ENCODE measurements at places on chromosomes 6 and 20.

- no peak for DNase-seq
Measured at GRCh38 chr6:169880516-169880915, 129.1 kb downstream of the ERMARD start.

- no peak for DNase-seq
Measured at GRCh38 chr6:144055121-144055931, 40.0 kb downstream of the SF3B5 start.

- no peak for DNase-seq
Measured at GRCh38 chr20:20371083-20371482, 3.2 kb downstream of the INSM1 start.

DNA sequence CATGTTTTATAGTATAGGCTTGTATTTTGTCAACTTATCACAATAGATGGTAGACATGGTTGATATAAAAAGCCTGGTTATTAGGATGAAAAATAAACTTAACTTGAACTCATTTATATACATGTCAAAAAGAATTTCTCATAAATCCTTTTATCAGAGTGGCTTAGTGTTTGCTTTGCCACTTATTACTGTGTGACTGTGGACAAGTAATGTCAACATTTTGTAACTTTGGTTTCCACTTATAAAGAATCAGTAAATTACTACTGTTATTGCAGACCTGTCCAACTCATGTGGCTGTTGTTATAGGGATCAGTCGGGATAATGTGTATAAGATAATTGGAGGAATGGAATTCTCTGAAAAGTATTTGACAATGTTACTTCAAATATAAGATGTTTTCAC is 894.8 kb upstream of the FLRT3 start:
- DNase-seq = no peak

GRCh38 chr20:38113401-38114325 is 51.4 kb downstream of the TGM2 start:
- DNase-seq = no peak

- DNase-seq = no peak
Measured at GRCh38 chr6:51265426-51265825, 446.8 kb downstream of the TFAP2B start.

DNA sequence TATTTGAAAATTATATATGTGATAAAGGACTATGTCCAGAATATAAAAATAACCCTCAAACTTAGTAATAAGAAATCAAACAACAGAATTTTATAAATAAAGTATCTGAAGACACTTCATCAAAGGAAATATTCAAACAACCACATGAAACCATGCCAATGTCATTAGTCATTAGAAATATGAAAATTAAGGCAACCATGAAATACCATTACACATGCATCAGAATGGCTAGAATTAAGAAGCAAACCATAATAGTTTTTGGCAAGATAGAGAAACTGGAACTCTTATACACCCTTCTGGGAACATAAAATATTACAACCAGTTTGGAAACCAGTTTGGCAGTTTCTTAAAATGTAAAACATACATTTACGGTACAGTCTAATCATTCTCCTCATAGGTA is 137.2 kb upstream of the ADGRB3 start:
- DNase-seq = no peak

DNA sequence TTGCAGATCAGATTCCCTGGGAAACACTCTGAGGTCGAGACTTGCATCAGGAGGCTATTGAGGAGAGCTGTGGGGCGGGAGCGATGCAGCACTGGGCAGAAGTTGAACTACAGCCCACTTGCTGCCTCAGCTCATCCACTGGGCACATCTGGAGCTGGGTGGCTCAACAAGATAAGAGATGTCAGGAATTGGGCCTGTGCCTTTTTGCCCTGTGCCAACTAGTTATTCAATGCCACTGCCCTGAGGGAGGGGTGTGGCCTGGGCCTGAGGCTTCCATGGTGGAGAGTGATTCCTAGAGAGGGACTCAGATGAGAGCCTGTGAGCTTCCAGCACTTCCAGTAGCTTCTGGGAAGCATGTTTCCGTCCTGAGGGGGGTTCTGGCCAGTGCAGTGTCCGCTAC is 32.7 kb downstream of the BRPF3 start:
- no peak for DNase-seq

DNA sequence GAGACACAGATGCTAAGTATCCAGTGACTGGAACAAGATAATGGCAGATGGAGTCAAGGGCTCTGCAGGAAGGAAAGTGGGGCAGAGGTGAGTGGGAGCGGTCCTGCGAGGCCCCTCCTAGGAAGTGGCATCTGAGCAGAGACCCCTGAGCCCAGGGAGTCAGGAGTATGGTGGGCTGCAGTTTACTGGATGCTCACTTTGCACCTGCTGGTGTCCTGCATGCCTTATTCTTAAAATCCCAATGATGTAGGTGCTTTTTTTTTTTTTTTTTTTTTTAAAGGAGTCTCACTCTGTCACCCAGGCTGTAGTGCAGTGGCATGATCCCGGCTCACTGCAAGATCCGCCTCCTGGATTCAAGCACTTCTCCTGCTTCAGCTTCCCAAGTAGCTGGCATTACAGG is 5.6 kb downstream of the CEBPB start:
- DNase-seq = no peak

GRCh38 chr6:160457823-160458222 is 109.6 kb downstream of the SLC22A3 start:
- no peak for DNase-seq

- DNase-seq = no peak
Measured at GRCh38 chr20:33481431-33481941, 8.4 kb upstream of the CBFA2T2 start.

DNA sequence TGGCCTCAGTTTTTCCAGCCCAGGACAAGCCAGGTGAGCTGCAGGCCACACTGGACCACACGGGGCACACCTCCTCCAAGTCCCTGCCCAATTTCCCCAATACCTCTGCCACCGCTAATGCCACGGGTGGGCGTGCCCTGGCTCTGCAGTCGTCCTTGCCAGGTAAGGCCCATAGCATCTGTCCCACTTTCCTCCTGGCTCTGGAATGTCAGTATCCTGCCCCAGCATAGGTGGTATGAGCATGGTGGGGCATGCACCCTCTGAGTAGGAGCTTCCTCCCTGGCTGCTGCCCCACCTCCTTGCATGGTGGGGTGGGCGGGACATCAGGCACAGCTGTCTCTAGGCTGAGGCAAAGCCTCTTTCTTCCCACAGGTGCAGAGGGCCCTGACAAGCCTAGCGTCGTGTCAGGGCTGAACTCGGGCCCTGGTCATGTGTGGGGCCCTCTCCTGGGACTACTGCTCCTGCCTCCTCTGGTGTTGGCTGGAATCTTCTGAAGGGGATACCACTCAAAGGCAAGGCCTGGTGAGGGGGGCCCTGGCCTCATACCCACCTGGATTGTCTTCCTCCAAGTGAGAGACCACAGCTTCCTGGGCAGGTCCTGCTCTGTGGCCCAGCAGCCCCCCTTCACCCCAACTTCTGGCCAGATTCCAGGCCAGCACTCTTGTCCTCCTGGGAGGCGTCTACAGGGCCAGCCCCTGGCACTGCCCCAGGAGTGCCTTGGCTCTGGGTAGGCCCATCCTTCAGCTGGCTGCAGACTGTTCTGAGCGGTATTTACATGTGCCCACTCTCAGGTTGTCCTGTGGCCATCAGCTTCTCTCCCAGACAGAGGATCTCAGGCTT is 9.1 kb downstream of the PI16 start:
- no peak for DNase-seq

- no peak for DNase-seq
Measured at GRCh38 chr6:48563433-48563832, 452.4 kb upstream of the PTCHD4 start.
